Mesangial cell (primary cell): ENCODE measurements at places on chromosomes 3 and 15. TPM values are rescaled to one million over a fixed set of nuclear protein-coding genes. Genes with fewer than 3 reads are reported as not detected.

LYZL4 gene
- total RNA-seq = not detected in 2 replicates

RARRES1 gene
- 2.3 and 28.3 TPM in 2 replicates for total RNA-seq

SLC2A2 gene
- total RNA-seq = 1.9 TPM in 1 of 2 replicates, not detected in the other

WDR49 gene
- total RNA-seq = not detected in 2 replicates

ITIH4 gene
- total RNA-seq = 0.63 TPM in 1 of 2 replicates, not detected in the other

GHSR gene
- not detected in 2 replicates for total RNA-seq

CHRM5 gene
- under 0.01 TPM in 1 of 2 replicates, not detected in the other for total RNA-seq

CCDC54 gene
- not detected in 2 replicates for total RNA-seq

NOX5 gene
- 0.16 and 1.1 TPM in 2 replicates for total RNA-seq

SPATA12 gene
- total RNA-seq = 0.13 and 0.16 TPM in 2 replicates

HRH1 gene
- 8.1 and 35.2 TPM in 2 replicates for total RNA-seq

SNX33 gene
- total RNA-seq = 13.0 and 28.8 TPM in 2 replicates

IL20RB gene
- total RNA-seq = 0.33 and 0.63 TPM in 2 replicates

KLHL40 gene
- not detected in 2 replicates for total RNA-seq

ADAMTSL3 gene
- total RNA-seq = 0.49 and 1.4 TPM in 2 replicates

DRD3 gene
- not detected in 2 replicates for total RNA-seq

BTLA gene
- total RNA-seq = not detected in 2 replicates
